ENCODE measurements at places on chromosomes 2 and 18. TPM values are rescaled to one million over a fixed set of nuclear protein-coding genes. Genes with fewer than 3 reads are reported as not detected.

- no peak for DNase-seq
Measured at GRCh38 chr2:142757111-142757510, 120.4 kb upstream of the KYNU start.

GRCh38 chr2:238027591-238028415 lies 33.0 kb upstream of the SCLY start:
- DNase-seq = no peak

- no peak for DNase-seq
Measured at GRCh38 chr2:48221846-48222516, 308.0 kb upstream of the STON1 start.

- peak; percentile 73 for DNase-seq
Measured at GRCh38 chr2:237141571-237142051, 55.9 kb downstream of the COPS8 start.

The ZNF519 gene
- 1.4 TPM for polyA plus RNA-seq

All from heart left ventricle (tissue), 16 donors.